ENCODE measurements at places on chromosomes 3 and 15.

- DNase-seq = no peak
These were observed 46.8 kb downstream of the ITGA11 start for GRCh38 chr15:68385240-68385561.

GRCh38 chr15:74548241-74548640, 7.2 kb downstream of the ARID3B start:
- DNase-seq = no peak

- DNase-seq = no peak
These were observed 176.8 kb downstream of the MEGF11 start for GRCh38 chr15:66076591-66077319.

DNA sequence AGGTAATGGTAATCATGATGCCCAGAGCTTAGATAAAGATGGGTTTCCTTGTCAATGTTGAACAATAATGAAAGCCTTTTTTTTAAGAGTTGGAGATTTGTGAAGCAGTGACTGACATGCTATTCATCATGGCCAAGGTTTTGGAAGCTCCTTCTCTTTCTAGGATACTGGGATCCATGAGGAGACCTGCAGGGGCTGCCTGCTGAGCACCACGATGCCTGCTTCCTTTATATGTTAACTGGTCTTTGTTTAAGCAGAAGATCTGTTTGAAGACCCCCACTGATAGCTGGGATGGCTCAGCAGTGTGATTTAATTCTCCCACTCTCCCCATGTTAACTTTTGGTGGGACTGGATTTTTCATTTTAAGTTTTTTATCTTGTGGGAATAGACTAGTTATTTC, 15.8 kb downstream of the RBP1 start:
- DNase-seq = no peak

DNA sequence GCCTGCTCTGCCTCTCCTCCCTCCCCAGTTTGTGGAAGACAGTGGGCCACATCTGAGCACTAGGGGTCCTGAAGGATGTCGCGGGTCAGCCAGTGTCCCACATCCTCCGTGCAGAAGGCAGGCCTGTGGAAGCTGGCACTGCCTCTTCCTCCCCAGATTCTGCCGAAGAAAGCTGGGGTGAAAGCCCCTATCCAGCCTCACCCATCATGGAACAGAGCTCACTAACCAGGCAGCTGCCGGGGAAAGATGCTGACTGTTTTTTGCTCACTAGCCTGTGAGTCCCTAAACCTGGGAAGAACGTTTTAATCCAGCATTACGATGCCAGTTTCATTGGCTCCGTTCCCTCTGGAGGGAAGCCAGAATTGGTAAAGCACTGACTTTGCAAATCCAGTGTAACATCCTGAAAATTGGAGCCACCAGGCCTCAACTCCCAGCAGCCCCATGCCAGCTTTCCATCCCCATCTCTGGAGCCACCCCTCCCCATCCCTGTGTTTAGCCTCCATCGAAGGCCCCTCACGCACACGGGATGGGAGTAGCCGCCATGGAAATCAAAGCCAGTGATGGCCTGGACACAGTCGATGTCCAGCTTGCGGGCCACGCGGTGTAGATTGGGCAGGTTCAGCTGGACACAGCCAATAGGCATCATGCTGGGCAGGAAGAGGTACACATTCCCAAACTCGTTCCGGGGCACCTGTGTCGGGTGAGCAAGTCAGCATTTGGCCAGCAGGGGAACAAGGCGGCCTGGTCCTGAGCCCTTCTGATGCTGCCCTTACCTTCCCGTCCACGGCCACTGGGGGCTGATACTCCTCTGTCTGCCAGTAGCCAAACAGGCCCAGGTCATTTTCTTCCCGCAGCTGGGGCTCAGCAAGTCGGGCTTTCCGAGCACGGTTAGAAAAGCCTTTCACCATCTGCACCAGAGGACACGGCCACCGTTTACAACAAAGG, 23.5 kb downstream of the TMEM43 start:
- DNase-seq = no peak

GRCh38 chr15:75038231-75038630, 14.8 kb downstream of the PPCDC start:
- no peak for DNase-seq
